ENCODE measurements at places on chromosomes 1 and 21.

DNA sequence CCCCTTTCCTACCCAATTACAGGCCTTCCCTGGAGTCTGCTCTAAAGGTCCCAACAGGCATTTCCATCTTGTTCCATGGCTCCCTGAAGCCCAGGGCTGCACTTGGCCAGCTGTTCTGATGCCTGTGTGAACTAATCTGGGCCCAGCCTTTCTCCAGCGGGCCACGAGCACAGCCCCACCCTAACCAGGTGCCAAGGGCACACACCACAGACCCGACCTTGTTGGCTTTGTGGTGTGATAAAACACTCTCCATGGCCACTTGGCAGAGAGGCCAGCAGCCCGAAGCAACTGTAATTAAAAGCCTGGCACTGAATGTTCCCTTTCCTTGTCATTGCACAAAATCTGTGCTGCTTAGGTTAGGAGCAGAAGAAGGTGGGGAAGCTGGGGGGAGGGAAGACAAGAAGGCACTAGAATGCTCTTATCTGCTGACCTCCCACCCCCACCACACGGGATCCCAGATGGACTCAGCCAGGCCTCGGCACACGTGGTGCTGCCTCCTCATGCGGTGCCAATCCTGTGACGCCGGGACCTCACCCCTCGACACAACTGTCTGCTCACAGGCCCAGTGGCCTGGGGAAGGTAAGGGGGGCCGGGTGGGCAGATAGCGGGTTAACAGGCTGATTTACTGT lies 9.9 kb downstream of the HCRTR1 start:
- DNase-seq = no peak

GRCh38 chr1:118321840-118322239 lies 136.8 kb upstream of the SPAG17 start:
- no peak for DNase-seq

GRCh38 chr21:35628316-35628715 lies 432.0 kb downstream of the SETD4 start:
- DNase-seq = no peak

DNA sequence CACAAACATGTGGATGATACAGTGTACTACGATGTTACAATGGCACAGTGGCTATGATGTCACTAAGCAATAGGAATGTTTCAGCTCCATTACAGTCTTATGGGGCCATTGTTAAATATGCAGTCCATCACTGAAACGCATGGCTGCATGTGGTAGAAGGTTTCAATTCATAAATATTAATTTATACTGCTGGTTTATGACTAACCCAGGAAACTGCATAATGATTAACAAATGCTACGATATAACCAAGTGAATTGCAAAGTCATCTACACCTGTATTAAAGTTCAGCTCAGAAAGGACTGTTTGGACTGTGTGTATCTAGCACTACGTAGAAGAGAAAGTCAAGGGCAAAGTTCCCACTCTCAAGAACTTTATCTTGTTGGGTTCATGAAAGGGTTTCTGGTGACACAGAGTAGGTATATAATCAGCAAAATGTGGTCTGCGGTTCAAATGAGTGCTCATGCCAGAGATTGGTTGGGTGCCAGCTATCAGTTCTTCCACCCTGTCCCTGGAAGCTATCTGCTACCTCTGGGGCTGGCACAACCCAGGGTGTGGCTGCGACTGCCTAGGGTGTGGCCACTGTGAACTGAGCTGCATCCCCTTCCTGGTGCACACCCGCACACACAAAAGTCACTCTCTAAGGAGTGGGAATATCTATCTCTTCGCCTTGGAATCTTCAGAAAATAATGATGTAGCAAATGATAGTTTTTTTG lies 14.8 kb downstream of the MGST3 start:
- DNase-seq = no peak

GRCh38 chr1:85283475-85284199 lies 7.2 kb upstream of the BCL10 start:
- no peak for DNase-seq

- no peak for DNase-seq
Observed at GRCh38 chr1:32246888-32247273, at the start of gene FAM167B. TSS of gene FAM167B (plus strand) at chr1:32247222. CDS start at chr1:32247422, 200 bp downstream.

GRCh38 chr1:214993419-214993818 lies 89.1 kb upstream of the KCNK2 start:
- no peak for DNase-seq

GRCh38 chr1:155145491-155145890 lies 5.2 kb upstream of the DPM3 start:
- DNase-seq = no peak

DNA sequence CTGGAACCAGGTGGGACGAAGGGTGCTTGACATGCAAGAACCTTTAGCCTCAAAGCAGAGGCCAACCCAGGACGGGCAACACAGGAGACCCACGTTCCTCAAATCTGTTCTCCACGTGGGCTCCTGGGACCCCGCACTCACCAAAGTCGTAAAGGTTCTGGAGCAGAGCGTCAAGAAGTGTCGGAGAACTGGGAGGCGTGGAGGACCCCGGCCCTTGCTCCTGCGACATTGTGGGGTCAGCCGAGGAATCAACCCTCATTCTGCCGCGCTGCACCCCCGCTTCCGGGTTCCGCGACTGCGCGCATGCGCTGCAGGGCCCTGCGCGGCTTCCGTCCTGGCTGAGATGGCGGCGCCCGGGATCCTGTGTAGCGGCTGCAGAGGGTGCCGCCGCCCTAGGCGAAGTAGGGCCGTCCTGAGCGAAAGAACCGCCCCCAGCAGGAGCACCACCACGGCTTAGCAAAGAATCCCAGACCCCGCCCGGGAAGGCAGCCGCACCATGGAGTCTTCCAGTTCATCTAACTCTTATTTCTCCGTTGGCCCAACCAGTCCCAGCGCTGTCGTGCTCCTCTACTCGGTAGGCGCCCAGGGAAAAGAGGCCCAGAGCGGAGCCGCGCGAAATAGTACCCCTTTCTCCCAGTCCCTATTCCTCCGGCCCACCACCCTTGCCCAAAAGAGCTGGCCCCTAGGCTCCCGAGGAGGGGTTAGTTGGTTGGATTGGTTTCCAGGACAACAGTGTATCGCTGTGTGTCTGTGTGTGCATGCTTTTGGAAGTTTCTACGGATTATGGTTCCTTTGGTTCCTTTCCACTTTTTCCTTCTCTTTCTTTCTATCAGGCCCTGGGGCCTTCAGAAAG lies at the start of gene GNPAT:
Gene GNPAT, plus strand, starts transcription at position 330 of the 853 bp plus-strand sequence. Its CDS starts 167 bp downstream, at position 497.
- DNase-seq = peak; percentile 77

DNA sequence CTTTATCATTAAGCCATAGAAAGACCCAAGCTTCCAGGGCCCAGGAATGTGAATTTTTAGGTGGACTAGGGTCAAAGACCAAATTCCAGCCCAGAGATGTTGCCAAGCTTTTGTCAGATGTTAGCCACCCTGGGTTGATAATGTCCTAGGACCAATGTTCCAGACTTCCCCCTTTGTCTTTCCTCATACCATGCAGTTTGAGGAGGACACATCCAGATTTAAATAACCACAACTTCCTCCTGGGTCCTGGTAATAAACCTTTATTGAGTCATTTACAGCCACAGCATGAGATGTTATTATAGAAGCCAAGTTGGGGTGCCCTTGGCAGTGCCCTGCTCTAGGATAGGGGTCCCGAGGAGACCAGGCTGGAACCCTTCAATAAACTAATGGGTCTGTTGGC lies 5.9 kb downstream of the TNR start:
- no peak for DNase-seq

- DNase-seq = no peak
Observed at GRCh38 chr1:194795917-194796593, 1609.6 kb upstream of the B3GALT2 start.

DNA sequence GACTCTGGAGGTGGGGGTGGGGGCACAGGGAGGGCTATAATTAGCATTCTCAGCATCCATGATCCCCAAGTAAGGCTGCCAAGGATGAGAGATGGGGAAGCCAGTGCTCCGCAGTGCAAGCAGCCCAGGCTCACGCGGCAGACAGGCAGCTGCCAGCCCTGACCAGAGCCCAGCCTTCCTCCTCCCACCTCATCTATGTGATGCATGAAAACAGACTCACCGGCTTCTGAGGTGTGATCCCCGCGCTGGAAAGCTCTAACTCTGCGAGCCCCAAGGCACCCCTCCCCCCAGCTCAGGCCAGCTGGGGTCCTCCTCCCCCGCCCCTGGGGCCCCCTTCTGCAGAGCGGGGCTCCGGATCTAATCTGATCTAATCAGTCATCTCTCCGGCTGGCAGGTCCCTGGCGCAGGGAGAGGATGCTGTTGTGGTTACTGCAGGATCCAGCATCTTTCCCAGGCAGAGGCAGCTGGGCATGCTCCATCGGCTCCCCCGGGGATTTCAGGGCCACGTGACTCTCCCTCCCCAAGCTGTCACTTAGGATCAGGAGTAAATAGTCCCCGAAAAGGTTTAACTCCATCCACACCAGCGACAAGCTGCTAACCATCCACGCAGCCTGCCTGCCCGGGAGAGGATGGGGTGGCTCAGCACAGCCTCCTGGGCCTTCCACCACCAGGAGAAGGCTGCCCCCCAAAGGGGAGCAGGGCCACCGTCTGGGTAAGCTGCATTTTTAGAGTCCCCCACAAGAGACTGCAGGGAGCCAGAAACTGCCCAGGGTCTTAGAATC lies at the start of gene PLEKHA6:
Gene PLEKHA6, minus strand, starts transcription at position 456 of the 782 bp plus-strand sequence. CDS start 86,202 bp downstream, outside the sequence.
- no peak for DNase-seq

GRCh38 chr1:219526074-219526473 lies 86.8 kb downstream of the ZC3H11B start:
- no peak for DNase-seq

All from stimulated activated CD4-positive, alpha-beta T cell treated with anti-CD3 and anti-CD28 coated beads, Interleukin-1b, Interleukin-23, amount 100 ng/mL, for 1 hour (primary cell).